Activated CD4-positive, CD25-positive, alpha-beta regulatory T cell treated with anti-CD3 and anti-CD28 coated beads, Interleukin-2, amount 50 U/mL, for 16 hours (primary cell): ENCODE measurements at places on chromosomes 6 and 20.

- DNase-seq = no peak
These were observed 81.9 kb downstream of the FIG4 start for GRCh38 chr6:109772883-109773431.

DNA sequence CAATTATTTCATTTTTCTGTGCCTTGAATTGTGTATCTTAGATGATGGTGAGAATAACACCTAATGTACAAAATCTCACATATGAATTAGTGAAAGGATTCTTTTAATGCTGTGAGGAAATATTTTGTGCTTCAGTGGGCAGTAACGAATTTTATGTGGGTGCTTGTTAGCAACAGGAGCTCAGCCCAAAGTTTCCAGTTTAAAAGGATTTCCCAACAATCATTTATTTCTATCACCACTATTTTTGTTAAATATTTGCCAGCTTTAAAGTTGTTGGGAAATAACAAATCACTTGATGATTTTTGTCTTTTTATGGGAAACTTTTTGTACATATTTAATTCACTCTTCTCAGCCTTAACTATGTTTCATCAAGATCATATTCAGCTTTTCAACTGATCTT, 111.8 kb downstream of the QKI start:
- DNase-seq = no peak

GRCh38 chr6:231779-232178, 60.5 kb upstream of the DUSP22 start:
- DNase-seq = no peak

DNA sequence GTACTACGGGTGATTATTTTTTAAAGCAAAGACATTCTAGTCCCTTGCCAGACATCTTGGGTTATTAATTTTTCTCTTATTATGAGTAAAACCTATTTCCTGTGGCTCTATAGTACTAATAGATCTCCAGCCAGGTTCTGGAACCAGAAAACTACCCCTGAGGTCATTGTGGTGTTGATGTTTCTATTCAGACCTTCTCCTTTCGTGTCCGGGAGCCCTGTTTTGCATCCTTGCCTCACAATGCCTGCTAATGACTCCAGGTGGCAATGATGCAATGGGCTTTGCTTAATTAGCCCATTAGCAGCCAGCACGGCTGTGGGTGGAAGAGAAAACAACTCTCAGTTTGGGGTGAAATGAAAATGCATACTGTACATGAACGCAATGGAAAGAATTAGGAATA, 62.9 kb upstream of the ARG1 start:
- DNase-seq = no peak

DNA sequence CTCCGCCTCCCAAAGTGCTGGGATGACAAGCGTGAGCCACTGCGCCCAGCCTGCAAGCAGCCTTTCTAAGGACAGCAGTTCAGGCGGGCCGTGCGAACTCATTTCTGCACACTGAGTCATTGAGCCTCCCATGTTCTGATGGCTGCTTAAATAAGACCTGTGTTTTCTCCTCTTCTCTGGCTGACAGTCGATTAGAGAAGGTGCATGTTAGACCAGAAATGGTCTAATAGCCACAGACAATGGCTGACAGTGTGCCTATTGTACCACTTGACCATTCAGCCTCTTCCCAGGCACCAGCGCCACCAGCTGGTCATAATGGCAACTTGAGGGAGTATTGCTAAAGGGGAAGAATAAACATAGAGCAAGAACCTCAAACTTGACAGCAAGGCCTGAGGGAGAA, 6.2 kb downstream of the CST11 start:
- no peak for DNase-seq

GRCh38 chr6:14754751-14755513, 490.9 kb upstream of the JARID2 start:
- DNase-seq = peak; percentile 10

DNA sequence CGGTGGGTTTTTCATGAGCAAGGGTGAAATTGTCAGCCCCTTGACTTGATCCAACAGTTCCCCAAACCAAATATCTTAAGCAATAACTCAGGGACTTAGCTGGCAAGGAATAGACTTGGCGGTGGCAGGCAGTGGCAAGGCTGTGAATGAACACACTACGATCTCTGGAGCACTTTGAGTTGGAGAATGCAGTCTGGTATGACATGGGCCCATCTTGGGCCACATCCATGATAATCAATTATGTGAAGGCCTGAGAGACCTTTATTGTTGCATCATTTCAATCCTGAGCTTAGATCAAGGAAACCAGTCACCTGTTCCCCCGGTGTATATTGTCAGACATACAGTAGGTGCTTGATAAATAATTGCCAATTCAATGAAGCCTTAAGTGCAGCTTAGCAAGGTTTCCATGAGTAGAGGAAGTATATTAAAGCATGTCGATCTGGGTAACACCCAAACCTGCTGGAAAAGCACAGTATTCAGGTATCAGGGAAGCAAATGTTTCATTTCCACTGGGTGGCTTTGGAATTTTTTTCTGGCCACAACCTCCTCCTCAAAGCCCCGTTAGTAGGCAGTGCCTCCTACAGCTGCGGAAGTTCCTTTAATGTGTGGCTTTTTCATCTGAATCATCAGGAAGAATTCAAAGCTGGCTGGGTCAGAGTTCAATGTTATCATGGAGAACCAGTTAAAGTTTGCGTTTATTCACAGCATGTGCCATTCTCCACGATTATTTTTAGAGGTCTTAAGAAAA, 10.2 kb downstream of the CASS4 start:
- no peak for DNase-seq

DNA sequence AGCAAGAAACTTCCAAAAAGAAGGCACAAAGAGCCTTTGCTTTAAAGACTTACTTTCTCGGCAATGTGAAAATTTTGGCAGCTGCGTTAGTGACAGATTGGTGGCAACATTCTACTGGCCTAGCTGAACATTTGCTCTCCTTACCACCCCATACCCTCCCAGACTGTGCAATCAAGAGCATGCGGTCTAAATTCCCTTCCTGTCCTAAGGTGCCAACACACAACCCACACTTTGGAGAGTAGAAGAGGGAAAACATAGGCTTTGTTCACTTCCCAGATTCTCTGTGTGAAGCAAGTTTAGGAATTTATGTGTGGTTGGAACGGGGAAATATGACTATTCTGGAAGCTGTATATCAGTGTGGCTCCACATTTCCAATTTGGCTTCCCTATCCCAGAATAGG, 29.8 kb upstream of the NEDD9 start:
- no peak for DNase-seq

GRCh38 chr6:165872811-165873210, 209.8 kb upstream of the PDE10A start:
- no peak for DNase-seq

GRCh38 chr6:126040826-126041225, 54.5 kb downstream of the TRMT11 start:
- no peak for DNase-seq

- DNase-seq = no peak
These were observed 59.9 kb upstream of the MAP3K4 start for GRCh38 chr6:160931378-160932310.
